ENCODE measurements at places on chromosomes 11 and 22.

GRCh38 chr11:35138943-35139721 is at the start of gene CD44:
Gene CD44, plus strand, starts transcription at chr11:35139171. Its CDS starts 133 bp downstream, at chr11:35139304.
- DNase-seq, result peak; percentile 92

DNA sequence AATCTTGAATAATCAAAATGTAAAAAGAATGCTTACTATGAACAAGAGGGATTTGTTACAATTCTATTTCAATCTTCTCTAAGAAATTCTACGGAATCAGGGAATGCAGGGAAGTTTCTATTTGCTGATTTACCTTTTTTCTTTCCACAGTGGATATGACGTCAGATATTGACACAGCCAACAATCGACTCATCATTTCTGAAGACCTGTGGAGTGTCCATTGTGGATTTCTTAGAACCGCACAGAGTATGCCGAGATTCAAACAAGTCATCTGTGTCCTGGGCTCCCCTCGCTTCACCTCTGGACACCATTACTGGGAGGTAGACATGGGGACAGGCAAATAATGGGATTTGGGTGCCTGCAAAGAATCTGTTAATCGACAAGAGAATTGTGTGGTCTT is 4.1 kb upstream of the RFPL1 start:
- no peak for DNase-seq

GRCh38 chr22:44726439-44726838 is 24.4 kb downstream of the PRR5 start:
- no peak for DNase-seq

- peak; percentile 78 for DNase-seq
Observed at GRCh38 chr11:57485217-57485990, 25.1 kb downstream of the RTN4RL2 start.

GRCh38 chr11:34730544-34731295 is 109.8 kb downstream of the EHF start:
- DNase-seq, result no peak

GRCh38 chr11:44880511-44880910 is 70.2 kb downstream of the TP53I11 start:
- no peak for DNase-seq

GRCh38 chr22:34709641-34710040 is 356.3 kb upstream of the ISX start:
- DNase-seq, result no peak

DNA sequence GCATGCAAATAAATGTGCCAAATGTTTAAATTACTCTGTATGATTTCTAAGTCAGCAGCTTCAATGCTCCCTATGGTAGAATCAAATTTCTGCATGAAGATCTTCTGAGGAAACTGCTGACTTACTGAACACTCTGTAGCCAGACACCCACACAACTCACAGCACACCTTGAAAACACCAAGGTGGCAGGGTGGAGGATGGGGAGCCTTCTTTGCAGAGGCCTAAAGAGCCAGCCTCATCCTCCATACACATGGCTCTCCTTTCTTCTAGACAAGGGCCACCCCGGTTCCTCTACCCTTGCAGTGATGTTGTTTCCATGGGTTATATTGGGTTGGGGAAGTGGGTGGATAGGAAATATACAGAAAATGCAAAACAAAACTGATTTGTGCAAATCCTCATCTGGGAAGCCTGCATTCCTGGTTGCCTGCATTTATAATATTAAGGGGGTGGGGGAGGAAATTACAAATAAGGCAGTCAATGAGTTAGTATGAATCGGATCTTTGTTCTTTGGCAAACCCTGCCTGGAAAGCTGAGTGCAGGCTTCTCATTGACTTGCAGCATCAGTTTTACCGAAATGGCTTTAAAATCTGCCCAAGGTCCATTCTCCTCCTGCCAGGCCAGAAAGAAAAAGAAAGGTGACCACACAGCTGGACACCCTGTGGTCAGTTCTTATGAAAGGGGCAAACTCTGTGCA is 15.8 kb upstream of the ETS1 start:
- no peak for DNase-seq

GRCh38 chr11:114197799-114198500 is 98.2 kb upstream of the NNMT start:
- no peak for DNase-seq

DNA sequence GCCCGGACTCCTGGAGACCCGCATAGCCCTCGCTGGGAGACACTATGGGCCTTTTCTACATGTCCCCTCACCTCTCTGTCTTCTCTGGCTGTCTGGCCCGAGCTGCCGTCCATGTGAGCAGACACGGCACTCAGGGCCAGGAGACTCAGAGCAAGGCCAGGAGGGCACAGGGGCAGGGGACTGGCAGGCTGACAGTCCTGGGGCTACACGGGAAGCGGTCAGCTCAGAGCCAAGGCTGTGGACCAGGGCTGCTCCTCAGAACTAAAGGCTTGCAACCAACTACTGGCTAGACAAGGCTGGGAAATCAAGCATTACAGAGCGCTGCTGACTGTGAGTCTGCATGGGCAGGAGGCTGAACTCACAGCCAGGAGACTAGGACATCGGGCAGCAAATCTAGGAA is 56.1 kb upstream of the CDON start:
- DNase-seq, result no peak

- no peak for DNase-seq
Observed at GRCh38 chr11:41622707-41623359, 163.4 kb upstream of the LRRC4C start.

DNA sequence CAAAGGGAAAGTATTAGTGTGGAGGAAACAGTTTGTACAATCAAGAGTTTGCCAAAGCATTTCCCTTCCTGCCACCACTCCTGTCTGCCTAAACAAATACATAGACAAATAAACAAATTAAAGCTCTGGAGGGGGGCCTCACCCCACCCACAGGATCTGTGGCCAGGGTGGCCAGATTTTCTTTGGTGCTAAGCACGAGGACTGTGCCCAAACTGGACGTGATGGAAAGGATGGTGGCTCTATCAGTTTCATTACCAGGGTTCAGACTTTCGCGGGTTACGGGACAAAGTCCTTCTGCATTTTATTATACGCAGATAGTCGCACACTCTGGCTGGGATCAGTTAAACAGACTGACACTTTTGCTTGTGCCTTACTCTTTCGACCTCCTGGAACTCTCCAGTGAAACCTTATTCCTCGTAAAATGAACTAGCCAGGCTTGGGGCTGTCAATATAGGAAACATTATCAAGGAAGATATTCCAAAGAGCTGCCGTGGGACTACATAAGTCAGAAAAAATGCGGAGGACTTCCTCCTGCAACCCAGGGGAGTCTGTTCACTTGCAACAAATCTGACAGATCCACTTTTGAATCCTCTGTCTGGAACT is 11.2 kb downstream of the BARX2 start:
- no peak for DNase-seq

GRCh38 chr22:37300551-37301017 is 18.3 kb downstream of the CYTH4 start:
- peak; percentile 91 for DNase-seq

DNA sequence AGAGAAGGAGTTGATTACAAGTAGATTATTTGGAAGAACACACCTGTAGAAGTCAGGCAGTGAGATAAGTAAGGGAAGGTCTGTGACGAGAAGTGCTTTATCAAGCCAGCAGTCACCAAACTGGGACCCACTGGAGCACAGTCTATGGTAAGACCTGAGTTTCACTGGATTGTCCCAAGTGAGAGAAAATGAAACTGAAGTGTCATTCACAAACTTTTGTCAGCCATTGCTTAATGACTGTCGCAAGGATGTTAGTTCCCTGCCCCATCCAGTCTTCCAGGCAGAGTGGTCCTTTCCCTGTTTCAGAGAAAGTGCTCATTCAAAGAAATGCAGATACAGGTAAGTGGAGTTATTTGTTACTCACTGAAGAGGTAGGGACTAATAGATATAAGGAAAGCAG is 728.0 kb upstream of the TENM4 start:
- DNase-seq, result no peak

DNA sequence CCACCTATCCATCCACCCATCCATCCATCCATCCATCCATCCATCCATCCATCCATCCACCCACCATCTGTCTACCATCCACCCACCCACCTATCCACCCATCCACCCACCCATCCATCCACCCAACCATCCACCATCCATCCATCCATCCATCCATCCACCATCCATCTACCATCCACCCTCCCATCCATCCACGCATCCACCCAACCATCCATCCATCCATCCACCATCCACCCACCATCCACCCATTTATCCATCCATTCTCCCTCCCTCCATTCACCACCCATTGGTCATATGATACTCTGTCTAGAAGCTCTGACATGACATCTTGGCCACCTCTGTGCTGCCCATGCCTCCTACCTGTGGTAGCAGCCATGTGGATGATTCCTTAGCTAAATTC is 31.7 kb downstream of the MUC2 start:
- DNase-seq, result no peak

- DNase-seq, result no peak
Observed at GRCh38 chr11:126793596-126793995, 207.0 kb downstream of the KIRREL3 start.

- DNase-seq, result no peak
Observed at GRCh38 chr11:44826922-44827643, 100.3 kb downstream of the TSPAN18 start.

- DNase-seq, result no peak
Observed at GRCh38 chr11:28038775-28039174, 69.2 kb downstream of the KIF18A start.

DNA sequence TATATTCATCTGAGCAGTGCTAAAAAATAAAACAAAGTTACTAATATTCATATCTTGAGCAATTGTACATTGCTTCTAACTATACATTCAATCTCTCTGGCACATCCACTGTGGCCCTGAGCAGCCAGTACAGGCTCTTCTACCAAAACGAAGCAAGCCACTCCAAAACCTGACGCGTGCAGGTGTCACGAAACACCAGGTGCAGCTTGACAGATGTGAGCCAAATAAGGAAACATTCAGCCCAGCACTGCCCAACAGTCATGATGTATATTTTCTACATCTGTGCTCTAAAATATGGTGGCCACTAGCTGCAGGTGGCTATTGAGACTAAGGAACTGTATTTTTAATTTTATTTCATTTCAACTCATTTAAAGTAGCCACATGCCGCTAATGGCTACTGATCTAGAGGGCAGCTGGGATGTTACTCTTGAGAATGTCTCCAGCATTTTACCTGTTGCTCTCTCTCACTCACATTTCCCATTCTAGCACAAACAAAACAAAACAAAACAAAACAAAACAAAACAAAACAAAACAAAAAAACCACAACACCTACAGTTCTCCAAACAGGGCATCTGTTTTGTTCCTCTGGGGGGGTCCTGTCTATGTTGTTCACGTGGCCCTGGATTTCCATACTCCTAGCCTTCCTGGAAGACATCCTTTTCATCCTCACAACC is 77.7 kb downstream of the LARGE1 start:
- DNase-seq, result no peak

DNA sequence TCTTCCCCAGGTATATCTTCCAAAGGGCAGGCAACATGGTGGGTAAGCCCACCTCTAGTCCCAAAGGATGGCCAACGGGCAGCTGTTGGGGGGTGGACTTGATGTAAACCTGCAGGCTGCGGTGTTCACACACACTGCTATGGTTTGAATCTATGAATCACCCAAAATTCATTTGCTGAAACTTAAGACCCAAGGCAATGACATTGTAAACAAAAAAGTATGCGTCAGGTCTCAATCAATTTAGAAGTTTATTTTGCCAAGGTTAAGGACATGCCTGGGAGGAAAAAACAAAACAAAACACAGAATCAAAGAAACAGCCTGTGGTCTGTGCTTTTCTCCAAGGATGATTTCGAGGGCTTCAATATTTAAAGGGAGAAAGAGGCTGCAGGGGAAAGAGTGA is 18.3 kb downstream of the RCN1 start:
- DNase-seq, result no peak

- peak; percentile 3 for DNase-seq
Observed at GRCh38 chr11:97909614-97910399, 1110.9 kb upstream of the CNTN5 start.

DNA sequence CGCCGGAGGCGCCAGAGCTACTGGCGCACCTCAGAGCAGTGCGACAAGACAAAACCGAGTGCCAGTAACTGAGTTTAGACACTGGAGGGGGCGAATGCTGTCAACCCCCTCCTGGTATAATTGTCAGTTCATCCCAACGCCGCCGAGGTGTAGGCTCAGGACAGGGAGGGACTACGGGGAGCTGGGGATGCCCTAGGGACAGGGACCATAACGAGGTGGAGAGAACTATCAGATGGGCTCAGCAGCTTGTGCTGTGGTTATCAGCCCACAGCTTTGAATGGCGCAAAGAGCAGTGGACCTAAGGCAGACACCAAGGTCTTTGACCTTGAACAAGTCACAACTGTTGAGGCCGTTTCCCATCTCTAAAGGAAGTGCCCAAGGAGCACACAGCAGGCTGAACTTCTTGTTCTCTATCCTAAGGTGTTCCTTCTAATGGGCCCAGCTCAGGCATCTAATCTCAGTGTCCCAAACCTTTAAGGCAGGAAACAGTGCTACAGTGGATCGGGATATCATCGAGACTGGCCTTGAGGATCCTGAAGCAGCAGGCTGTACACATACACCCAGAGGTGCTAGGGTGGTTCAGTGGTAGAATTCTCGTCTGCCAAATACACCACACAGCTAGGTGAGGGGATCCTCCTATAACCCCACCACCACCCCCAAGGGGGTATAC is 958 bp upstream of the TUT1 start:
- no peak for DNase-seq

- no peak for DNase-seq
Observed at GRCh38 chr11:934527-934926, 8.9 kb downstream of the AP2A2 start.

GRCh38 chr11:2885678-2886081 is at the start of gene CDKN1C:
Gene CDKN1C, minus strand, starts transcription at chr11:2885775. Its CDS starts 319 bp downstream, at chr11:2885456.
- peak; percentile 91 for DNase-seq

DNA sequence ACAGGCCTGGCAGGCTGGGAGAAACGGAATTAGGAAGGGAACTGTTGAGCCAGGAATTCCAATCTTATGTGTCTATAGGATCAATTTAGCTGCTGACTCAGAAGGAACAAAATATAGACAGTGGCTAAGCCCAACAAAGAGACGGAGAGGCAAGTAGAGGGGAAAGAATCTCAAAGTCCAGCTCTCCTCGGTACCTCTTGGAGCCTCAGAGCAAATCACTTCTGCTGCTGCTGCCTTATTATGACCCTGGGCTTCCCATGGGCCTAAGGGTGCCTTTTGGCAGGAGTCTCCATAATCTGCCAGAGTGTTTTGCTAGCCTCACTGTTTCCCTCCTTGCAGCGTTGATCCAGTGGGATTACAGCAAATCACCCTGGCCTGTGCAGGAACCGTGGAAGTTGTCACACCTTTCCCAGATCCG is 31.7 kb downstream of the PAX6 start:
- no peak for DNase-seq

DNA sequence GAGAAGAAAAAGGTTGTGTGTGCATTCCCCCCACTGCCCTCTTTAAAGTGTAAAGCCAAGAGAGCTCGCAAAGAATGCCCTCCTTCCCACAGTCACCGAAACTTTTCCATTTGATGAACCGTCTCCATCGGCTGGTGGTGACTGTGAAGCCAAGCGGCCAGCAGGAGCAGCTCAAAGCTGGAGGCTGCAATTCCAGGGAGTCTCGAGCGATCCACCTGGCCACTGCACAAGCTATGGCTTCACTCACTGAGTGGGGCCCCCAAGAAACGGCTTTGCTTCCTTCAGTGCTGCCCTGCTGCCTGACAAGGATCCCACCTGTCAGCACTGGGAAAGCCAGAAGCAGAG is 117.7 kb downstream of the ABTB2 start:
- no peak for DNase-seq
